Uterus (tissue), 4 donors: ENCODE measurements at places on chromosomes 6 and 20. TPM values are rescaled to one million over a fixed set of nuclear protein-coding genes. Genes with fewer than 3 reads are reported as not detected.
A peak's percentile ranks its signal among the peaks of the same experiment; 100 is the strongest.

- no peaks in the 10 kb centered on the region for H3K4me1 ChIP-seq
- DNase-seq, result no peak
- H3K27me3 ChIP-seq, result no peaks in the 10 kb centered on the region
- H3K36me3 ChIP-seq, result no peaks in the 10 kb centered on the region
- H3K4me3 ChIP-seq, result no peak overlapping the region
- H3K27ac ChIP-seq, result no peak overlapping the region
Observed at GRCh38 chr20:23609486-23610109, 3.9 kb upstream of the CST9 start.

- H3K27me3 ChIP-seq, result no peaks in the 10 kb centered on the region
- no peak overlapping the region for H3K4me3 ChIP-seq
- H3K4me1 ChIP-seq, result no peaks in the 10 kb centered on the region
Observed at GRCh38 chr20:22533823-22534751, 50.3 kb downstream of the FOXA2 start.

- H3K27me3 ChIP-seq, result no peaks in the 10 kb centered on the region
- no peaks in the 10 kb centered on the region for H3K36me3 ChIP-seq
- H3K4me3 ChIP-seq, result no peak overlapping the region
- DNase-seq, result peak; percentile 40
- no peak overlapping the region for H3K27ac ChIP-seq
- H3K4me1 ChIP-seq, result no peaks in the 10 kb centered on the region
Observed at GRCh38 chr6:13511913-13512717, 24.7 kb upstream of the GFOD1 start.

Gene OR2B6
- not detected for total RNA-seq

Gene LAMA4
- 243 TPM for total RNA-seq
